ENCODE measurements at places on chromosomes 3 and 15. TPM values are rescaled to one million over a fixed set of nuclear protein-coding genes. Genes with fewer than 3 reads are reported as not detected.

Gene TMEM45A
- 104 TPM for total RNA-seq

Gene MYZAP
- total RNA-seq: 0.18 TPM

Gene ITIH3
- 0.09 TPM for total RNA-seq

Gene RGMA
- total RNA-seq: 0.46 TPM

Gene TGM4
- total RNA-seq: not detected

Gene NTRK3
- total RNA-seq: 0.28 TPM

Gene ATP13A4
- total RNA-seq: 0.18 TPM

Gene RAB6B
- total RNA-seq: 0.37 TPM

Gene CCR2
- total RNA-seq: not detected

Gene TMEM207
- total RNA-seq: not detected

Gene UCN2
- 0.83 TPM for total RNA-seq

Gene THBS1
- 1,557 TPM for total RNA-seq

Gene BNC1
- 7.3 TPM for total RNA-seq

Gene C3orf70
- 0.14 TPM for total RNA-seq

Gene EXD1
- total RNA-seq: not detected

Gene LMLN
- total RNA-seq: 6.5 TPM

Gene DPPA2
- not detected for total RNA-seq

Gene DZIP1L
- total RNA-seq: 29.4 TPM

Gene MAPK6
- total RNA-seq: 65.1 TPM

Gene GOLGA6D
- total RNA-seq: not detected

Gene BFSP2
- total RNA-seq: not detected

Gene GABRR3
- 0.09 TPM for total RNA-seq

Gene MSL2
- 5.1 TPM for total RNA-seq

Gene SPTBN5
- total RNA-seq: 0.18 TPM

Gene RARRES1
- total RNA-seq: 166 TPM

Gene C3orf22
- not detected for total RNA-seq

Gene RHCG
- 0.14 TPM for total RNA-seq

Gene ADIPOQ
- total RNA-seq: not detected

Gene RAB7A
- total RNA-seq: 36.4 TPM

Gene DNAH12
- under 0.01 TPM for total RNA-seq

Gene CPNE9
- total RNA-seq: not detected
